GM03348 (cell line): ENCODE measurements at places on chromosomes 16 and 17.

GRCh38 chr16:14303182-14303618 is 232.1 kb downstream of the MRTFB start:
- DNase-seq, result peak; percentile 47

DNA sequence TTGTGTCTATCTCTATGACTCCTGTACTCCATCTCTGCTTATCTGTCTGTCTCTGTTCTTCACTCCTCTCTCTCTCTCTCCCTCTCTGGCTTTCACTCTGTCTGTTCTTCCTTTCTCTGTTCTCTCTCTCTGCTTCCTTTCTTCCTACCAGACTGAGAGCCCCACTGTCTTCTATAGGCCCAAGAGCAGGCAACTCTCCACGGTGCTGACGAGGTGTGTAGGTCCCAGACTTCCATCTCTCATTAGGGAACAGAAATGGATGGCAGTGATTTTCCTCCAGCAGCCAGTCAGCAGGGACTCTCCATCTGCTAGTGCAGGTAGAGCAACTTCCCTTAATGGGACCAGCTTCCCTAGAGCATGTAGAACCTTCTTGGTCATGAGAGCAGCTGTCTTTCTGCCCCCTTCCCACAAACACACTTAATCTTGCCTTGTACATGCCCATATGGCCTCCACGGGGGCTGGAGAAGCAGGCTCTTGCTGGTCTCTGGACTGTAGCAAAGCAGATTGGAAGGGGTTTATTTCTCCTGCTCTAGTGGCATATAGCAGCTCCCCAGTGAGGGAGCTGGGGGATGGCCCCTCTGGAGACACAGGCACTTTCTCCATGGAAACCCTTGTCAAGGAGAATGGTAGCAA is 47.8 kb upstream of the NLRP1 start:
- DNase-seq, result no peak

- no peak for DNase-seq
Observed at GRCh38 chr16:19291475-19291874, 5.9 kb downstream of the CLEC19A start.

- peak; percentile 70 for DNase-seq
Observed at GRCh38 chr17:32265192-32265923, at the start of gene RHBDL3. TSS of gene RHBDL3 (plus strand) at chr17:32265832. CDS start at chr17:32266190, 358 bp downstream.

- DNase-seq, result no peak
Observed at GRCh38 chr17:63314761-63315160, 131.3 kb downstream of the CYB561 start.

DNA sequence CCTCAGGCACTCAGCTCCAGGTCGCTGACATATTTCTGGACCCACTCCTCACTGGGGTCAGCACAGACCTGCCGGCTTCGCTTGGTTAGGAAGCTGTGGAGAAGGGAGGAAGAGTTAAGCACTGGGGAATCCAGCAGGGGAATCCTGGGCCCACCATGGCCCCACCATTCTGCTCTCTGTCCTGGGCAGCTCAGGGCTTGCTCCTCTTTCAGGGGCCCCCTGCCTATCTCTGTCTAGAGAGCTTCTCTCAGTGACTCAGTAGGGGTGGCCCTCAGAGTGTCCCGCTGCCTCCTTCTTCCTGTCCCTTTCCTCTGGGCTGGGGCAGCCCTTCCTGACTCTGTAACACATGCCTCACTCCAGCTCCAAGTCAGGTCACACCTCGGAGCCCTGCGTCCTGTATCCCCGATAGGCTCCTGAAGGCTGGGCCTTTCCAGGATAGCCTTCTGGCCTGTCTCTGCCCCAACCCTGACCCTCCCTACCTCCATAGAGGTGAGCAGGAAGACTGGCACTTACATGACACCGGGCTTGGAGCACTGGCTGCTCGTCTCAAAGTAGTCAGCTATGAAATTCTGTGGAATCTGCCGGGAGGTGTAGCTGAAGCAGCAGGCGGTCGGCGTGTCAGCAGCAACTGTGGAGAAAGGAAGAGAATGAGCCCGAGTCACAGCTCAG is 1.1 kb downstream of the CCL3 start:
- no peak for DNase-seq

GRCh38 chr17:51428668-51429495 is 168.5 kb downstream of the UTP18 start:
- no peak for DNase-seq

DNA sequence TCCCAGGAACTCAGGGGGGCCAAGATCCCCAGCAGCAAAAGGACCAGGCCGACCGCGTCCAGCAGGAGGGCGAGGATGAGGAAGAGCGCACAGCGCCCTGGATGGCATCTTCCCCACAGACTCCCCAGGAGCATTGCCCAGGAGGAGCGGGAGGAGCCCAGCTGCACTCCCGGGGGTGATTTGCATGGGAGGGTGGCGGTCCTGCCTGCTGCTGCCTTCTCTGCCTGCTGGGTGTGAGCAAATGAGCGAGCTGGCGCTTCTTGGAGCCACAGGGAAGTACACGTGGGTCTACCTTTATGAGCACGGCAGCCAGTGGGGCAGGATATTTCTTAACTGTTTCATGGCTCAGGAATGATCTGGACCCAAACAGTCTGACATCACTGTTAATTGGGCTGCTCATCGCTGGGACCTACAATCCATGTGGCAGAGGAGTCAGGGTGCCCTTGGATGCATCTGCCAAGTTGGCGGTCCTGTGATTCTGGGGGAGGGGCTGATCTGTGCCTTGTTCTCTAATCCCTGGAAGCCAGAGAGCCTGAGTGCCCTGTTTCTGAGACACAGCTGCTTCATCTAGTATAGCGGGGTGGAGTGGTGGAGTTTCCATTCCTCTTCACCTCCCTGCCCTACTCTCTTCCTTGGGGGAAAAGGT is at the start of gene TMEM238L:
Gene TMEM238L (minus strand): TSS at position 270 of the 646 bp plus-strand sequence. CDS start 136 bp downstream, at position 134.
- DNase-seq, result no peak

GRCh38 chr17:12691173-12691572 is 25.5 kb downstream of the MYOCD start:
- DNase-seq, result peak; percentile 57

- no peak for DNase-seq
Observed at GRCh38 chr17:74337834-74338500, 11.9 kb downstream of the KIF19 start.

- DNase-seq, result no peak
Observed at GRCh38 chr17:13297183-13297582, 279.4 kb upstream of the ELAC2 start.

DNA sequence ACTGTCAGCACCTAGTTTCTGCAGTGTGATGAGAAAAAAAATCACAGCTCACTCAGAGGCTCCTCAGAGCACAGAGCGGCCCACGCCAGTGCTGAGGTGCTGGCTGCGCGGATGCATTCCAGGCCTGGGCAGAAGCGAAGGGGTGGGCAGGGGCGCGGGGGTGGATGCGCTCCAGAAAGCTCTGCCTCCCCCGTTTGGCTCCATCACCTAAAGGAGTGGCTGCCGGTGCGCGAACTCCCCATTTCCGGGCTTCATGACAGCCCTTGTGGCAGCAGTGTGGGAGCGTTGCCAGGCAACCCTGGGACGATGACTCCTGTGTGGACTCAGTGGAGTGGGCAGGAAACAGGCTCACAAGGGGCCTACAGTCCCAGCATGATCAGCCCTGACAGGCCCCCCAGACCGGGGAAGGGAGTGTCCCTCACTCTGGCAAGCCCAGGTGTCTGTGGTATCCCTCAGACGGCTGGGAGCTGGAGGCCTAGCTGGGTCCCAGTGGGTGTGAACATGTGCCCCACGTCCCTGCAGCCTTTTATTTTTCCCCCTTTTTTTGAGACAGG is 32.8 kb upstream of the NUDT16L1 start:
- no peak for DNase-seq

DNA sequence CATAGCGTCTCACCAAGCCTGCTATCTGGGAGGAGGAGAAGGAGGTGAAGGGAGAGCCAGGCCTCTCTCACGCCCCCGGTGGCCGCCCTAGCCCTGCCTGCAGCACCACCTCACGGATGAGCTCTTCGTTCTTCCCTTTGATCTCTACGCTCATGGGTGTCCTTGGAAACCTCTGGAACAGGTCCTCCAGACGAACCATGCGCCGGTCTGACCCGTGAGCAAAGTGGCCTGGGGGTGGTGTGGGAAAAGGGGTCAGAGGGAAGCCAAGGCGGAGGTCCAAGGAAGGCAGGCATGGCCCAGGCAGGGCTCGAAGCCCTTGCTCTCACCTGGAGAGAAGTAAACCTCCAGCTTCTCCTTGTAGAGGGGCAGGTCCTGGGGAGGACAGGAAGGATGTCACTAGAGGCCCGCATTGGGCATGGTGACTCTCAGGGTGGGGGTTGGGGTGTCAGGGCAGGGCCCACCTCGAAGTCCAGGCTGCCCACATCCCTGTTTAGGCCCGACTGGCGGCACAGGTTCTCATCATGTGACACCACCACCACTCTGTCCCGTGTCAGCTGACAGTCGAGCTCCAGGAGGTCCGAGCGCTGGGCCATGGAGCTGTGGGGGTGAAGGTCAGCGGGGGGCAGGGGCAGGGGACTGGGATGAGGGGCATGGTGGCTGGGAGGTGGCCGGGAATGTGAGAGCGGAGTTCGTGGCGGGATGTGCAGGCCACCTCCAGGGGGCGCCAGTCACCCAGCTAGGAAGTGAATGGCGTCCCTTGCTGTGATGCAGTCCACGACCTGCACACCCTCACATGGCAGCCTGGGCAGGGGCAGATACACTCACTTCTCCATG is 923 bp downstream of the GDPD3 start:
- DNase-seq, result peak; percentile 77

DNA sequence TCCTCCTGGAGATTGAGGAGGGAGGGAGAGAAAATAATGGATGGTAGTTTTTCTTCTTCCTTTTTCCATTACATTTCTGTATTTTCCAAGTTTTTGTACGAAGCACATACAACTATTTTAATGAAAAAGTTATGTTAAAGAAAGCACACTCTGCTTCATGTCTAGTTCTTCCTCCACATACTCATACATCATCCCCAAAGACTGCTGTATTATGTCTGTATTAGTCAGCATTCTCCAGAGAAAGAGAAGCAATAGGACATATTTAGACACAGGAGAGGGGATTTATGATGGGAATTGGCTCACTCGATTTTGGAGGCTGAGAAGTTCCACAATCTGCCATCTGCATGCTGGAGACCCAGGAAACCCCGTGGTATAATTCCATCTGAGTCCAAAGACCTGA is 10.1 kb upstream of the ACSM2A start:
- no peak for DNase-seq

GRCh38 chr17:75079023-75079373 is 8.8 kb upstream of the SLC16A5 start:
- DNase-seq, result no peak

- no peak for DNase-seq
Observed at GRCh38 chr16:83727018-83727417, 80.8 kb upstream of the HSBP1 start.

DNA sequence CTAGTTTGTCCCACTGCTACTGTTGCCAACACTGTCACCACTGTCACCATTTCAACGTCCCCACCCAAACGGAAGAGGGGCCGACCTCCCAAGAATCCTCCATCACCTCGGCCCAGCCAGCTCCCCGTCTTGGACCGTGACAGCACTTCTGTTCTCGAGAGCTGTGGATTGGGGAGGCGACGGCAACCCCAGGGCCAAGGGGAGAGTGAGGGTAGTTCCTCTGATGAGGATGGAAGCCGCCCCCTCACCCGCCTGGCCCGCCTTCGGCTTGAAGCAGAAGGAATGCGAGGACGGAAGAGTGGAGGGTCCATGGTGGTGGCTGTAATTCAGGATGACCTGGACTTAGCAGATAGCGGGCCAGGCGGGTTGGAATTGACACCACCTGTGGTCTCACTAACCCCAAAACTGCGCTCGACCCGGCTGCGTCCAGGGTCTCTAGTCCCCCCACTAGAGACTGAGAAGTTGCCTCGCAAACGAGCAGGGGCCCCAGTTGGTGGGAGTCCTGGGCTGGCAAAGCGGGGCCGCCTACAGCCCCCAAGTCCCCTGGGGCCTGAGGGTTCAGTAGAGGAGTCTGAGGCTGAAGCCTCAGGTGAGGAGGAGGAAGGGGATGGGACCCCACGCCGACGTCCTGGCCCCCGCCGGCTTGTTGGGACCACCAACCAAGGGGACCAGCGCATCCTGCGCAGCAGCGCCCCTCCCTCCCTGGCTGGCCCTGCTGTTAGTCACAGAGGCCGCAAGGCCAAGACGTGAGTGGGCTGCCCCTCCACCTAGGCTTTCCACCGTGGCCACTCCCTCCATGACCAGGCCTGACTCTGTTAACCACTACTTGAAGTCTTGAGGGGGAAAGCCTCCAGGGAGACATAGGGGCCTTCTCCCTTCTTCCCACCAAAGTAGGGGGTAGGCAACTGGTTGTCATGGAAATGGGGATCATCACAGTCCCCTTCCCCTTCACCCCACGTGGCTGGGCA is 9.0 kb upstream of the PHKG2 start:
- no peak for DNase-seq

DNA sequence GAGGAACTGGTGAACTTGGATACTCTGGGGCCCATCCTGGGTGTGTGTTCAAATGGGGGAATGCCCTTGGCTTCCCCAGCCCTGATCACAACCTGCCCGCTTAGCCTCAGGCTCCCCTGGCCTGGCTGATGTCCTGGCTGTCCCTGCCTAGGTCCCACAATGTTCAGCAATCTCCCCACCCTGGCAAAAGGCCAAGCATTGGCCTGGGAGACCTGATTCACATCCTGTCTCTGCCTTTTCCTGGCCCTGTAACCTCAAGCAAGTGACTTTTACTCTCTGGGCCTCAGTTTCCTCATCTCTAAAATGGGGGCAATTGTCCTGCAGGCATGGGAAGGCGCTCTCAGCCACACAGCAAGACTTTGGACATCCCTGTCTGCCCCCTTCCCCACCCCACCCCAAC is 14.4 kb downstream of the CPNE2 start:
- no peak for DNase-seq

DNA sequence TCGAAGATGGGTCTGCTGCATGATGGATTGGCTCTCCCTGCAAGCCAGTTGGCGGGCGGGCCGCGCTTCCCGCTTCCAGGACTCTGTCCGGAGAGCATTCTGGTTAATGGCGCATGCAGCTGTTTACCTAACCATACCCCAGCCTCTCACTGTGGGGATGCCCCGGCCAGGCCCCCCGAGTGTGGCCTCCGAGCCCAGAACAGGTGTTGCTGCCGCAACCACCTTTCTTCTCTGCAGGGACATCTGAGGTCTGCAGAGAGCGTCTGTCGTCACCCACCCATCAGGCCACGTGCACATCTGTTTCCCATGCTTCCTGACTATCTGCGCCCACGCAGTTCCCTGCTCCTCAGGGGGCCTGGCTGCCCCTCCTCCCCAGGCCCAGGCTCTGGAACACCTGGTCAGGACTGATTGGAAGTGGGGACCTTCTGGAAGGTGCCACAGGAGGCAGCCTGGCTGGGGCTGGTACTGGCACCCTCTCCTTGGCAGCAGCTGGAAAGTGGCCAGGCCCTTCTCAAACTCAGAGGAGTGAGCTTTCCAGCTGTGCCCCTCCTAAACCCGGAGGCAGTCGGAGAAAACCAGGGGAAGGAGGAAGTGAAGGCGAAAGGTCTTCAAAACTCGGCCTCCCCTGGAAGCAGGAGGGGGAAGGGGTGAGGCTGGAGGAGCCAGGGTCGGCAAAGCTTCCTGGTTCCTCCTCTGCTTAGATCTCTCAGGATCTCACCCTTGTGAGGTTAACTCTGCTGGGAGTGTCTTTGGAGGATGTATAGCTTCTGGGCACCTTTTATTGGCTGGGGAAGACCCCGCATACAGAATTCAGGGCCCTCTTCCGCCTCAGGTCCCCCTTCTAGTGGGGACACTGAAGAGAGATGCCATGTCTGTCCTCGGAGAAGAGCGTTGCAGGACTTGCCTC is 64.5 kb upstream of the CIBAR2 start:
- no peak for DNase-seq
